Endodermal cell (in vitro differentiated cells): ENCODE measurements at places on chromosomes 2 and 18. TPM values are rescaled to one million over a fixed set of nuclear protein-coding genes. Genes with fewer than 3 reads are reported as not detected.

Gene ANKRD23
- 1.4 to 3.9 TPM (median 3.6 TPM) in 3 replicates for total RNA-seq

DNA sequence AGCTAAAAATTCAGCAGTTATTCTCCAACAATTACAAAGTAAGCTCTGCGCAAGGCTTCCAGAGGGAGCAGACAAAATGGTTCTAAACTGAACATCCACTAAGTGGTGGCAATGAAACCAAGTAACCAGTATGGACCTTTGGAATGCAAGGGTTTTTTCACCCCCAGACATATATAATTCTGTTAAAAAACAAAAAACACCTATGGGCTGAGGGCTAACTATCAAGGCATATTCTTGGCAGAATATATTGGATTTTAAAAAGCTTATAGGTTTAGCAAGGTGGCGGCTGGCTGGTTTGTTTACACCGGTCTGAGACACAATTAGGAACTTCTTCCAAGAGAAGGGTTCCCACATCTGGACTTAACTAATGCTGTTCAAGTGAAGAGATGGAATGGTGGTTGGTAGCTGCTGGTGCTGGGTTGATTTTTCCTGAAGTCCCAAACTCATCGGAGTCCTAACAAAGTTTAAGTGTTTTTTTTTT lies 2.8 kb downstream of the ZFP36L2 start:
- DNase-seq, result no peak
- peaks cover 30% of the 10 kb centered on the region for H3K4me1 ChIP-seq
- H3K27ac ChIP-seq, result no peak overlapping the region
- H3K27me3 ChIP-seq, result no peaks in the 10 kb centered on the region
- peak overlapping the region; percentile 80 for H3K4me3 ChIP-seq
- peaks cover 18% of the 10 kb centered on the region for H3K36me3 ChIP-seq

DNA sequence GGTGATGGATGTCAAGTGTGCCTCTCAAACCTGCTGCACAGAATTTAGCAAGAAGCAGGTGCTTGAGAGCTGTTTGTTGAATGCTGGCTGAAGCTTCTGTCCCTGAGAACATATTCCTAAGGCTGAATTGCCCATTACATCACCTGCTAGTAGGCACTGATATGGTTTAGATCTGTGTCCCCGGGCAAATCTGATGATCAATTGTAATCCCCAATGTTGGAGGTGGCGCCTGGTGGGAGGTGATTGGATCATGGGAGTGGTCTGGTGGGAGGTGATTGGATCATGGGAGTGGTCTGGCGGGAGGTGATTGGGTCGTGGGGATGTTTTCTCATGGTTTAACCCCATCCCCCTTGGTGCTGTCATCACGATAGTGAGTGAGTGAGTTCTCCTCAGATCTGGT lies 128.0 kb downstream of the HRH4 start:
- H3K4me3 ChIP-seq, result no peak overlapping the region
- no peak overlapping the region for H3K27ac ChIP-seq
- no peaks in the 10 kb centered on the region for H3K4me1 ChIP-seq
- DNase-seq, result no peak
- no peaks in the 10 kb centered on the region for H3K36me3 ChIP-seq

DNA sequence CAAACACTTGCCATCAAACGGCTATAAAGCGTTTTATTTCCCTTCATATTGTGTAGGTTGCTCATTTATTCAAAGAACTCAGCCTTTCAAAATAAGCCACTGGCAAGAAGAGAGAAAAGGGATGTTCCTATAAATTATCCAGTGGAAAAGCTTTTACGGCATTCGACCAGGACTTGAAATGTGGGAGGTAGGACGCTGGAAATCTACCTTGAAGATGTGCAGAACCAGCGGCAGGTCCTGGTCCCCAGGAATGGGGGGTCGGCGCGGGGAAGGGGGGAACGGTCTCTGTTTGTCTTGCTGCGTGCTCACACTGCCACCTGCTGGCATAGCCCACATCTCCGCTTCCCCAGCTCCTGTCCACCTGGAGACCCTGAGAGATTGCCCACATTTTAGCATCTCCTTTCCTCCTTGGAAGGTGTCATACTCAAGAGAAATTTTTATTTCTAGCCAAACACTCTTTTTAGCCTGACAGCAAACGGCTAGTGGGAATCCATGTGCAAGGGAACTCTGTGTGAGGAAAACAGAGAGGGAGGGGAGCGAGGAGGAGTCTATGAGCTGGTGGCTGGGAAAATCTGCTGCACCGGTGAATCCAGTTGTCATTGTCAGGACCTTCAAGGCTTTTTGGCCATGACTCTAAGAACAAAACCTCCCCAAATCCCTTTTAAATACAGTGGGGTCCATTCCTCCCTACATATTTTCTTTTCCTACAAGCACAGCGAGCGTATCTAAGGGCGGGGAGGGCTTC lies 349.0 kb upstream of the PKDCC start:
- peak; percentile 87 for DNase-seq
- no peaks in the 10 kb centered on the region for H3K27me3 ChIP-seq
- H3K27ac ChIP-seq, result no peak overlapping the region
- no peaks in the 10 kb centered on the region for H3K36me3 ChIP-seq
- H3K4me3 ChIP-seq, result no peak overlapping the region

DNA sequence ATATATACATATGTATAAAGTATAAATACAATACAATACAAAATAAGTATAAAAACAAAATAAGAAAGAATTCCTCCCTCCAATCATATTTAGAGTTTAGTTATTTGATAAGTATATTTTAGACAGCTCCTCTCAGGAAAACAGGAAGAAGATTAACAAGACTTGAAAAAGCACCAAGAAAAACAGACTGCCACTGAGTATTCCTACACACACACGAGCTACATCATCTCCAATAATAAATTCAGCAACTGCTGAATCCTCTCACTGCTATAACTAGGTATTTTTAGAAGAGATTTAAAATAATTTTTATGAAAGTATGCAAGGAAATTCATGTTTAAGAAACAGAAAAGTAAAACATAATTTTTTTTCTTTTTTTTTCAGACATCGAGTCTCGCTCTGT lies 13.0 kb downstream of the LONRF2 start:
- H3K4me1 ChIP-seq, result no peaks in the 10 kb centered on the region
- no peak overlapping the region for H3K4me3 ChIP-seq
- no peak for DNase-seq
- no peaks in the 10 kb centered on the region for H3K27me3 ChIP-seq
